ENCODE measurements at places on chromosomes 2 and 18.

- DNase-seq = no peak
Observed at GRCh38 chr2:163646687-163647086, 89.1 kb downstream of the FIGN start.

GRCh38 chr2:165889158-165889557 lies 64.4 kb downstream of the TTC21B start:
- DNase-seq = no peak

DNA sequence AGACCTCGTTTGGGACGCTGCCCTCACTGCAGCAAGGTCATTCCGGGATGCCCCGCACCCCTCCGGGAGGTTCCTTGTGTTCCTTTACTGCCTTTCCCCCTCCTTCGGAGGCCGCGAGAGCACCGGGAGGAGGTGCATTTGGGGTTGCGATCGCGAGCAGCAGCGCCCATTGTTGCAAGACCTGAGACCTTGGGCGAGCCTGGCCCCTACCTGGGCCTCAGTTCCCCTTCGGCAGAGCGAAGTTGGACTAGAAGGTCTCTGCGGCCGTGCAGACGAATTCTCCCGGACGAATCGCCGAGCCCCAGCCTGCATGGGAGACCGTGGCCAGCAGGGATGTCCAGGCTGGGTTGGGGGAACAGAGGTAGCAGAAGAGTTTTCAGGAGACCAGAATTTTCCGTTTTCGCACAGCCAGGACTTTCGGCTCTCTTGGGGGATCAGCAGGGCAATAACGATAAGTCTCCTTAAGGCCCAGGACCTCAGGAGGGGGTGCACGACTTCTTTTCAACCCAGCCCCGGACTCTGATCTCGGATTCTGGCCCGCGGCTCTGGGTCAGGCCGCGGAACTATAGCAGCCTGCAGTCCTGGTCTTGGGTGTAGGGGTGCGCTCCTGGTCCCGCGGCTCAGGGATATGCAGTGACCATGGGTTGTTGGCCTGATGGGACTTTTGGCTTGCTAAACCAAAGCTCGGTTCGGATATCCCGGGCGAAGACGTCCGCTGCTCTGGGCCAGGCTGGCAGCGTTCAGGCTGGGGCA lies 2.8 kb downstream of the GDF7 start:
- DNase-seq = no peak

DNA sequence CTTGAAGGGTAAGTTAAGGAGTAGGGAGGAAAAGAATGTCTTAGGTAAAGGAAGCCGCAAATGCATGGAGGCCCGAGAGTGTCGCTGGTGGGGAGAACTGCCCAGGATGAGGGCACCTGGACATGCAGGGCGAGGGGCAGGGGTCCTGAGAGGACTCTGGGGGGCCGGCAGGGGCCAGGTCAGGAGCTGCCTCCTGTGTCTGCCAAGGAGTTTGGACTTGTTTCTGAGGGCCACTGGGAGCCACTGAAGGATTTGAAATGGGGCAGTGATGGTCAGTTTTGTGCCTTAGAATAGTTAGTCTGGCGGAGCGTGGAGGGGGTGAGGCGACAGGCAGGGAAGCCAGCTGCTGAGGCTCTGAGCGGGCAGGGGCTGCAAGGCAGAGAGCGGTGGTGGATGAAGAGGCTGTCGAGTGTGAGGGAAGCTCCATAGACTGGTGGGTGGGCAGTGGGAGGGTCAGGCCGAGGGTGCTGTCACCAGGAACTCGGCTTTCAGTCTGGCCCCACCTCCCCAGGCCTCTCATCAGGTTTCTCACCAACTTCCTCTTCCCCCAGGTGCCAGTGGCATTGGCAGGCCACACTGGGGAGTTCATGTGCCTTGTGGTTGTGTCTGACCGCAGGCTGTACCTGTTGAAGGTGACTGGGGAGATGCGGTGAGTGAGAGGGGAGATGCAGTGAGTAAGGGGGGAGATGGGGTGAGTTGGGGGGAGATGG lies 14.7 kb upstream of the SLC4A3 start:
- DNase-seq = no peak
